Umbilical cord (tissue), 2 donors: ENCODE measurements at places on chromosomes 7 and 10. TPM values are rescaled to one million over a fixed set of nuclear protein-coding genes. Genes with fewer than 3 reads are reported as not detected.

The TMEM196 gene
- total RNA-seq, result 14.9 TPM

The WASHC2C gene
- 15.4 TPM for total RNA-seq

The TMEM130 gene
- 0.48 TPM for total RNA-seq

The GIGYF1 gene
- 14.9 TPM for total RNA-seq

The SORBS1 gene
- 426 TPM for total RNA-seq

DNA sequence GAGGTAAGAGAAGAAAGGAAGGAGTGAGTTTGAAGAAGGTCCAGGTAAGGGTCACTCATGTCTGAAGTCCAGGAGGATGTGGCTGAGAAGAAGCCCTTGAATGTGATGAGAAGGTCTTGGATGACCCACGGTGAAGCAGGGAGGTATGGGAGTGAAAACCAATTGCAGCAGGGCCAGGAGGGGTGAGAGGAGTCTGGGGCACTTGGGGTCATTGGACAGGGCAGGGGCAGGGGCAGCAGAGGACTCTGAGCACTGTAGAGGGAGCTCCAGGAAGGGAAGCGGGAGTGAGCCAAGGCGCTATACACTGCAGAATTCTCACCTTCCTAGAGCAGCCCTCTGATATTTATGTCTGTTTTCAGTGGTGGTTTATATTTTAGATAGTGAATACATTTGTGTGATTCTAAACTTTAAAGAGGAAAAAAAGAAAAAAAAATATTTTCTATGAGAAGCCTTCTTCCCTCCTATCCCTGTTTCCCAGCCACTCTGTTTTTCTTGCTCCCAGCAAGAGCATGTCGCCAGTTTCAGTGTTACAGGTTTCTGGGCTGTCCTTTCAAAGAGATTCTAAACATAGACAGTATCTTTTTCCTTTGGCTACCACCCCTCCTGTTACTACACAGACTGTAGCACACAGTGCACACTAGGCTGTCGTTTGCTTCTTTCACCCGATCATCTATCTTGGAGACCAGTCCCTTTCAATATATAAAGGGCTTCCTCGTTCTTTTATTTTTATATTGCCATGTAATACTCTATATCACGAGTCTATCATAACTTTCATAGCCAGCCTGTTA, 24.5 kb downstream of the BLVRA start:
- no peak for DNase-seq

- DNase-seq, result no peak
These were observed 460.2 kb downstream of the GRM8 start for GRCh38 chr7:126792521-126792920.

DNA sequence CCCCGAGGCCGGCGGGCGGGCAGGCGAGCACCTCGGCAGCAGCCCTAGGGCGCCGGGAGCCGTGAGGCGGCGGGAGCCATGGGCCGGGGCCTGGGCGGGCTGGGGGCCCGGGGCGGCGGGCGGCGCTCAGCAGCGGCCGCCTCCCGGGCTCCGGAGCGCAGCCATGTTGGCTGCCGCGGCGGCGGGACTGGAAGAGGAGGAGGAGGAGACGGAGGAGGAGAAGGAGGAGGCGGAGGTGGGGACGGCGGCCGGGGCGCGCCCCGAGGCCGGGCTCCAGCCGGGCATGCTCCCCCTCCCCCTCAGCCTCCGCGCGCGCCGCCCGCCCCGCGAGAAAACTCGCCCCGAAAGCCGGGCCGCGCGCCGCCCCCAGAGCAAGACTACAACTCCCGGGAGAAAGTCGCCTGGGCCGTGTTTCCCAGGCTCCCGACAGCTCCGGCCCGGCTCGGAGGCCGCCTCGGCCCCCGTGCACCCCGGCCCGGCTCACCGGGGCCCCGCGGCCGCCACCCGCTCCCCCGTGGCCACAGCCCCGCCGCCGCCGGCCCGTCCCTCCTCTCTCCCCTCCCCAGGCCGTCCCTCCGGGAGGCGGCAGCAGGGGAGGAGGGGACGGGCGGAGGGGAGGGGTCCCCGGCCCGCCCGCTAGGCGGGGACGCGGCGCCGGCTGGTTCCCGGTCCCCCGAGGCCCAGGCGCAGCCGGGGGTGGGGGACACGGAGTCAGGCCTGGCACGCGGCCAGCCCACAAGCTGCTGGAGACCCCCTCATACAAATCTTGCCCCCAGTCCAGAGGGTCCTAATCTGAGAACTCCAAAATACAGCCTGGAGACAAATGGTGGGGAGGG, at the start of gene DLG5:
TSS of gene DLG5 (minus strand) at position 190 of the 836 bp plus-strand sequence. CDS start 235 bp downstream, outside the sequence.
- DNase-seq, result peak; percentile 81

- DNase-seq, result no peak
These were observed 24.8 kb downstream of the STK32C start for GRCh38 chr10:132282667-132283603.

DNA sequence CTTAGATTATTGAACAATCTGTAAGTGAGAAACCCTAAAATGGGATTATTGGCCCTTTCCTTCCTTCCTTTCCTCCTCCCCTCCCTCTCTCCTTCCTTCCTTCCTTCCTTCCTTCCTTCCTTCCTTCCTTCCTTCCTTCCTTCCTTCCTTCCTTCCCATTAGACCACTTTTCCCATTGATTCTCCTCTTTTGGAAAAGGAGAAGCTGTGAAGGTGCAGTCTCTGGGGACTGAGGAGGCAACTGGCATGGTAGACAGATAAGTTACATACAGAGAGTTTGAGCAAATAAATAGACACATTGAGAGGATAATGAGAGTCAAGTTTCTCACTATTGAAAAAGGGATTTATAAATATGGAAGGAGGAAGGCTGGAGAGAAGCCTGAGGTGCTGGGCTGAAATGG, 45.0 kb upstream of the CCDC7 start:
- no peak for DNase-seq

DNA sequence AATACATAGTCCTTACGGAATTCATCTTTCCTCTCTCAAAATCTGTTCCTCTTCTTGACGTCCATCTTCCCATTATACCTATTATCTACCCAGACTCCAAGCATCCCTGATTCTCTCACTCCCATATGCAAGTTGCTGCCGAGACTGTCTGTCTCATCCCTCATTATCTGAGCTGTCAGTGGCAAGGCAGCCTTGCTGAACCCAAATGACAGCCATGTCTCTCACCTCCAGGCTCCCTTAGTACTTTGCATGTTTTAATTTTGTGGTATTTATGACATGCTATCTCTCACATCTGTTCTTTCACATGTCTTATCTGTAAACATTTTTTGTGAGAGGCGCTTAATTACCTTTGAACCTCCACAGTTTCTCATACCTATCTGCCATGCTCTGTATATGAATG, 54.4 kb upstream of the IFRD1 start:
- DNase-seq, result no peak

DNA sequence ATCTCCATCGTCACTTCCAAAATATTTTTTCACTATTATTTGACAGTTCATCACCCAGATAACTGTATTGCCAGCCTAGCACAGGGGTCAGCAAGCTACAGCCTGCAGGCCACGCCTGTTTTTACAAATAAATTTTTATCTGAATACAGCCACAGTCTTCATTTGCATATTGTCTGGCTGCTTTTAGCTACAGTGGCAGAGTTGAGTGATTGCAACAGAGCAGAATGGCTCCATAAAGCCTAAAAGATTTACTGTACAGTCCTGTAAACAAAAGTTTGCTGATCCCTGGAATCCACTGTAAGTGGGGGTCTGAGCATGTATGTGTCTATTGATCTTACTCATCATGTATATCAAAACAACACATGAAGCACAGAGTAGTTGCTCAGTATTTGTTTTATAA, 45.9 kb upstream of the GNAI1 start:
- DNase-seq, result peak; percentile 55

DNA sequence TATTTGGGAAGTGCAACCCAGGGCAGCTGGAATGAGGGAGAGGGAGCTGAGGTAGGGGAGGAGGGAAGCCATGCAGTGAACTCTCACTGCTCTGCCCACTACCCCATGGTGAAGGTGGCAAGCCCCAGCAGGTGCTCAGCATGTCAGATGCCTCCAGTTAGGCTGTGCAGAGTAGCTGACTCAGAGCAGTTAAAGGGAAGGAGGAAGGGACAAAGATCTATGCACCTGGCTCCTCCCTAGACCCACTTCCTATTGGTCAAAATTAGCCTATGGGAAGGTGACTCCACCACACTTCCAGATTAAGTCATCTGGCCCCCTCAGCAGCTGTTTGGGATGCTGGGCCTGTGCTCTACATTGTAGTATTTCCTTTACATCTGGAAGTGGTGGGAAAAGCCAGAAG, 125.7 kb upstream of the MTPN start:
- DNase-seq, result no peak

DNA sequence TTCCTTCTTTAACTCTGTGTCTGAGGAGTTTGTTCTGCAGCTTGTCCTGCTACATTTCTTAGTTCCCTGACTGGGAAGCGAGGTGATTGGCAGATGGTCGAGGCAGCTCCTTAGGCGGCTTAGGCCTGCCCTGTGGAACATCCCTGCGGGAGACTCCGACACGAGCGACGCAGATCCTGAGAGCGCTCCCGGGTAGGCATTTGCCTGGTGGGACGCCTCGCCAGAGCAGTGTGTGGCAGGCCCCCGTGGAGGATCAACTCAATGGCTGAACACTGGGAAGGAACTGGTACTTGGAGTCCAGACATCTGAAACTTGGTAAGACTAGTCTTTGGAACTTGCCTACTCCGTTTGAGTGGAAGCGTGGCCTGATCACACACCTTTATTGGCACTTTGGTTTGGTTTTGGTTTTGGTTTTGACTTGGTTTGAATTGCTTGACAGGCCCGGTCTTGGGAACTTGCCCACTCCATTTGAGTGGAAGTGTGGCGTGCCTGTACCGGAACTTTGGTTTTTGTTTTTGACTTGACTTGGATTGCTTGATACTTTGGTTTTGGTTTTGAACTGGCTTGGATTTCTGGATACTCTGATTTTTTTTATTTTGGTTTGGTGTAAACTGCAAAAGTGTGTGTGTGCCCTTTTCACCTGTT, 42.6 kb downstream of the MAP3K8 start:
- no peak for DNase-seq

DNA sequence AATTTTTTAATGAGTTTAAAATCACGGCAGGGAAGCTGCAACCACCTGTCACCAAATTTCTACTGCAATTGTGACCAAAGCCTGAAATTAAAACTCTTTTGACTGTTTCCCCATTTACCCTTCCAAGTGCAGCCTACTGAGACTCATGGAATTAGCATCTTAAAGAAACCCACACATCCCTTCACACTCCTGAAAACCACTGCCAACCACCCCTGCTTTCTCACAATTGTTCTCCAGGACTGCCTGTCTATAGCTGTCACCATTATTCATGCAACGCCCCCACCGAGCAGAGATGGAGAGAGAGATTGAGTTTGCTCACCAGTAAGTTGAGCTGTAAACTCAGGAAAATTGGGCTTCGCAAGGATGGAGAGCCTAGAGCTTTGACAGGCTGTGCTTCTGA, 383.8 kb upstream of the SORCS1 start:
- DNase-seq, result no peak

DNA sequence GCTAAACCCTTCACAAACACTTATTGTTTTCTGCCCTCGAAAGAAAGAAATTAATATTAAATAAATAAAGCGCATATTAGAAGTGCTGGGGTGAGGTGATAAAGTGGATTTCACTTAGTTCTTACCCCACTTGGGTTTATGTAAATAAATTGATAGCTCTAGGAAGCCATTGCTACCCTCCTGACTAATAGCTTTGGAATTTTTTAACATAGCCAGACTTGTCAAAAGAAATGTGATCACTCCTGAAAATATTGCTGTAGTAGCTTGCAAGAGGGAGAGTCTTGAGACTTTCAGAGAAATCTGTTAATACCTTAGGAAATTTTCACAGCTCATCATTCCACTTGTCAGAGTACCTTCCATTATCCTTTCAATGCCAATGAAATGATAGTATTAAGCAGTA, 7.6 kb downstream of the ARL5B start:
- DNase-seq, result peak; percentile 25

DNA sequence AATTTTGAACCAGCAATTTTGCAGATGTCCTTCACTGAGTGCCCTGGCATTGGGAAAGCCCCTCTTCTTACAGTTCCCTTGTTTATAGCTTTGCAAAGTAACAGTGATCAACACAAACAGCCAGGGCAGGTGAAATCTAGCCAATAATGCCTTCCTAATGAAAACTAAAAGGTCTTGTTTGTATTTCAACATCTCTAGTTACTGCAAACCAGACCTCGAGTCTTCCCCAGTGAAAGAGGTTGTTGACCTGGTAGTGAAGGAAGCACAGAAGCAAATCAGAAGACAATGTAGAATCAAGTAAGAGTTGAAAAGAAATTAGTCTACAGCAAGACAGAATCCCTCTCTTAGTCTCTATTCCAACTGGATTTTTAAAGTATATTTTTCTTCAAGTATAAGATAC, 231.2 kb downstream of the SNX13 start:
- DNase-seq, result no peak

GRCh38 chr10:14309593-14309992, 21.1 kb downstream of the FRMD4A start:
- DNase-seq, result no peak

- no peak for DNase-seq
These were observed 52.0 kb downstream of the TCAF1 start for GRCh38 chr7:143849785-143850479.

DNA sequence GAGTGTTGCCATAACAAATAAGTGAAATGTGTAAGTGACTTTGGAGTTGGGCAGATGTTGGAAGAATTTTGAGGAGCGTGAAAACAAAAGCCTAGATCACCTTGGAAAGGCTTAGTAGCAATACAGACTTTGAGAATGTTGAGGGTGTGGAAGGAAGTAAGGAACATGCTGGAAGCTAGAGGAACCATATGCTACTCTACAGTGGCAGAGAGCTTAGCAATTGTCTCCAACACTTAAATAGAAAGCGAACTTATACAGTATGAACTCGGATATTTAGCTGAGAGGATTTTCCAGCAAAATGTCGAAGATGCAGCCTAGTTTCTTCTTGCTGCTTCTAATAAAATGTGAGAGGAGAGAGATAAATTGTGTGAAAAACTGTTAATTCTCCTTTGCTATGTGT, 271.2 kb downstream of the ADRA2A start:
- DNase-seq, result no peak

GRCh38 chr7:85600395-85600794, 413.5 kb upstream of the SEMA3D start:
- DNase-seq, result no peak

DNA sequence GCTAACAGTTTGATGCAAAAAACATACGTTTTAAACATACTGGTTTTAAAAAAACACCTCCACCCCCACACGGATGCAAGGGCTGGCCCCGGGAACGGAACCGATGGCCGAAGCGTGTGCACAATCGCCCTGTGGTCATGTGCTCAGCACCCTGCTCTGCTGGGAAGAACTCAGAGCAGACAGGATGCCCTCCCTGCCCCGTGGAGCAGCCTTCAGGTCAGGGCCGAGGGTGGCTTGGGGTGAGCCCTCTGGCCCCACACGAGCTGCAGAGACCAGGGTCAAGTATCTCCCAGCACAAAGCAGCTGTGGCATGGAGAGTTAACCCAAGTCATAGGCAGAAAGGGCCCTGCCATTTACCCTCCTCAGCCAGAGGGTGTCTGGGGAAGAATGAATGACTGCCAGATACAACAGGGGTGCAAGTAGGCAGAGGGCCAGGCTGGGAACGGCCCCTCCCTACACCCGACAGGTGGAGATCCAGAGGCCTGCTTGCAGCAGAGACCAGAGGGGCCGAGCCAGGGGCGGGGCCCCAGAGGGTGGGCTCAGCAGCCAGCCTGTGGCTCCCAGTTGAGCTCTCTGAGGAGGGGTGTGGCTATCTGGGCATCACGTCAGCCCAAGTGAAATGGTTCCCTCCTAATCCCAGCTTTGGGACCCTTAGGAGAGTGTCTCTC, 56.8 kb downstream of the ZRANB1 start:
- no peak for DNase-seq

- DNase-seq, result no peak
These were observed 208.0 kb downstream of the GALNT17 start for GRCh38 chr7:71339924-71340323.

GRCh38 chr10:19683960-19684359, 132.3 kb upstream of the PLXDC2 start:
- DNase-seq, result peak; percentile 54
